ENCODE measurements at places on chromosomes 13 and 19.

- DNase-seq = no peak
Measured at GRCh38 chr19:18300930-18301717, 19.7 kb upstream of the JUND start.

DNA sequence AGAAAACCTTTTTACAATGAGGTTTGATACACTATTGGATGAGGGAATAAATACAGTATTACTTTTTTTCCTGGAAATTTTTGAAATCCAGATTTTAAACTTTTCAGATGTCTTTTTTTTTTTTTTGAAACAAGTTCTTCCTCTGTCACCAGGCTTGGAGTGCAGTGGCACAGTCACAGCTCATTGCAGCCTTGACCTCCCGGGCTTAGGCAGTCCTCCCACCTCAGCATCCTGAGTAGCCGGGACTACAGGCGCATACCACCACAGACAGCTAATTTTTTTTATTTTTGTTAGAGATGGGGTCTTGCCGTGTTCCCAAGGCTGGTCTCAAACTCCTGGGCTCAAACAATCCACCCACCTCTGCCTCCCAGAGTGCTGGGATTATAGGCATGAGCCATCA is 96.8 kb downstream of the RNF17 start:
- no peak for DNase-seq

- DNase-seq = no peak
Measured at GRCh38 chr13:111422348-111422747, 101.9 kb downstream of the TEX29 start.

DNA sequence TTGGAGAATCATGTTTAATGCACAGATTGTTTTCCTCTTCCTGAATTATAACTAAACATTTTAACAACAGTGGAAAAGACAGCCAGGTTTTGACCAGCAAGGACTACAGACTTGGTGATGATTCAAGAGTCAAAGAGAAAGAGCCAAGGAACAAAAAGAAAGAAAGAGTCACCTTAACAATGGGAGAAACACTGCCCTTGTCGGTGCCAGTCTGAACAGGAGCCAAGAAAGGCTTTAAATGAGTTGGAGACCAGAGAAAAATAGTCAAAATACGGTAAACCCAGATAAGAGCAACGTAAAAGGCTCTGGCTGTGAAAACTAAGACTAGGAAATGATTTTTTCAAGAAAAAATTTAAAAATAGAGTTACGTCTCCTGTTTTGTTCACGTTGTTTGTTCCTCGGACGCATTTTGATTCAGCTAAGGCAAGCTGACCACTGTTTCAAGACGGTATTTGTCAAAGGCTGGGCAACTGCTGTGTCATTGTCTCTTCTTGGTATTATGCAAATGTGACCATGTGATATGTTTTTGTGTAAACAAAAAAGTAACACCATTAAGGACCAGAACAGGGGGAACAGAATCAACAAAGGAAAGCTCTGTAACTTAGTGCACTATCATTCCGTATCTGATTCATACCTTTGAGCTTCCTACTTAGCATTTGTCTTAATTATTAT is 634.5 kb downstream of the LIG4 start:
- DNase-seq = no peak

DNA sequence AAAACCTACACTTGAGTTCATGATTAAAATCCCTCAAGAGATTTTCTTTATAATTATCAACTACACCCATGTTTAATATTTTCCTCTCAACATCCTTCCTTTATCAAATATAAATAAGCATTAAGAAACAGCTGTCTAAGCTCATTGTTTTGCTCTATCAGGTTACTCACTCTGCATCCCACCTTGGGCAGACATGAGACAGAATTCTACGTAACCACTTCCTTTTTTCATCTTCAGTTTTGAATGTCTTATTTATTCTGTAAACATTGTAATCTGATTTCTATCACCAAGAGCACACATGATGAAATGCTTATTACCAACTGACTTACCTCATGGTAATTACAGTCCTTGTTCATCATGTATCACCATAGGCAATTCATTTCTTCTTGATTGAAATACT is 1256.6 kb upstream of the ATXN8OS start:
- DNase-seq = no peak

- DNase-seq = no peak
Measured at GRCh38 chr13:98541701-98542203, 35.2 kb downstream of the STK24 start.

DNA sequence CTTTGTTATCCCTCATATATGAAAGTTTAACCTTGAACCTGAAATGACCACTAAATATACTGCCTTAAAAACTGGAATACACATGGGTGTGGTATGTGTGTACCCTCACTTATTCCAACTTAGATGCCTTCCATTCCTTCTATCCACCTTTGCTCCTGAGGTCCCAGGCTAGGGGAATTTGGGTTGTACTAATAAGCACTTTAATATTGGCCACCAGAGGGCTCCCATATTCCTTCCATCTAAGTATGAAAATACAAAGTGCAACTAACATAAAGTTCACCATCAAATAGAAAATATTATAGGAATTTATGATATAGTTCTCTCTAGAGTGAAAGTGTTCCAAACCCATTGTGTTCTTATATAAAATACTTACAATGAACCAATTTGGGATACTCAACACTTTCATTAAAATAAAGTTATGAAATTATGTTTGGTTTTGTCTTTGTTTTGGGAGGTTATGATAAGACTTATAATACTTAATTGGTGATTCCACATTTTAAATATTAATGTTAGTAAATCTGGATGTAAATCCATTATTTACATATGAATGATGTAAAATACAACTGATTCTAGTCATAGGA is 62.3 kb downstream of the ITGBL1 start:
- no peak for DNase-seq

- DNase-seq = no peak
Measured at GRCh38 chr19:50567052-50567841, 988 bp downstream of the LRRC4B start.

GRCh38 chr13:98345107-98345935 is 168.3 kb upstream of the RNF113B start:
- no peak for DNase-seq

- no peak for DNase-seq
Measured at GRCh38 chr13:69828527-69828926, 279.1 kb upstream of the ATXN8OS start.

DNA sequence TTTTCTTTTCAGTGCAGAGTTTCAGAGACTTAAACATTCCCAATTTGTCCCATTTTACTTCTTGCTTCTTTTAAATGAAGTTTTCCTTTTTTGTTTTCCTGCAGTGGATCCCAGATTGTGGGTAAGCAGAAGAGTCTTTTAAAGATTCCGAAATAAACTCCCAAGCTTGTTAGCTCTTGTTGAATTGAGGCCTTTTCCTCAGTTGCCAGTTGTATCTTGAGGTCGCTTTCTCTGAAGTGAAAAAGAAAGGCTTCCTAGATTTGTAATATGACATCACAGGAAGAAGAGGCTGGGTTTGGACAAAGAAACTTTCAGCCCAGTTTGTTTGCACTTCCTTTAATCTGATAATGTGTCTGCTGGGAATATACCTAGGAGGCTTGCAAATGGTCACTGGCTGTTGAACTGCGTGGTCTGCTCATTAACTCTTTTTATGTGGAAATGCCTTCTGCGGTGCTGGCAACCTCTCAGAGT is at the start of gene LPAR6:
TSS of gene LPAR6 (minus strand) at position 233 of the 471 bp plus-strand sequence. CDS start 690 bp downstream, outside the sequence.
- no peak for DNase-seq

- no peak for DNase-seq
Measured at GRCh38 chr13:110345701-110346100, 38.6 kb downstream of the COL4A2 start.

All from stimulated activated CD4-positive, alpha-beta T cell treated with anti-CD3 and anti-CD28 coated beads, Interleukin-15, amount 100 ng/mL, for 1 hour (primary cell).